ENCODE measurements at places on chromosomes 12 and 14. TPM values are rescaled to one million over a fixed set of nuclear protein-coding genes. Genes with fewer than 3 reads are reported as not detected.

- DNase-seq, result no peak
These were observed 80.9 kb downstream of the SYNE2 start for GRCh38 chr14:63933711-63934110.

- no peak for DNase-seq
These were observed 6.7 kb downstream of the EIF4B start for GRCh38 chr12:53012928-53013327.

DNA sequence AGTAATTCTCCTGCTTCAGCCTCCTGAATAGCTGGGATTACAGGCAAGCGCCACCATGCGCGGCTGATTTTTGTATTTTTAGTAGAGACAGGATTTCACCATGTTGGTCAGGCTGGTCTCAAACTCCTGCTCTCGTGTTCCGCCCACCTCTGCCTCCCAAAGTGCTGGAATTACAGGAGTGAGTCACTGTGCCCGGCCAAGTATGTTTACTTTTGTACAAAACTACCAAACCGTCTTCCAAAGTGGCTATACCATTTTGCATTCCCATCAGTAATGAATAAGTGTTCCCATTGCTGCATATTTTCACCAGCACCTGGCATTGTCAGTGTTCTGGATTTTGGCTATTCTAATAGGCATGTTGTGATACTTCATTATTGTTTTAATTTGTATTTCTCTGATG lies 8.4 kb upstream of the KRT6A start:
- no peak for DNase-seq

- no peak for DNase-seq
These were observed 18.5 kb upstream of the DHRS7 start for GRCh38 chr14:60183741-60184140.

DNA sequence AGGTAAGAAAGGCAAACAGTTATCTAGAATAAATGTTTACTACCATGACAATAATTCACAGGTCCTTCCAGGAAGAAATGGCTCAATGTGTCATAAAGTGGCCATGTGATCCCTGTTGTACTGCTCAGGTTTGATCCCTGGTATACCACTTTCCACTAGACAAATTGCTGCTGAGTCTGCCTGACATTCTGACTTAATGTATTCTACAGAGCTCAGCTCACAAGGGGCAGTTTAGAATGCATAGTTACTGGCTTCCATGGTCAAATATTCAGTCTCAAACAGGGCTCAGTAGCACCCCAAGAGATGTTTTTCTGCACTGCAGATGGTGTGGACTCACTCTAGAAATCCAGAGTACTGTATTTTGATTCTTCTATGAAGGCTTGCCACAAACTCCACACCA lies 21.8 kb downstream of the TSHR start:
- no peak for DNase-seq

DNA sequence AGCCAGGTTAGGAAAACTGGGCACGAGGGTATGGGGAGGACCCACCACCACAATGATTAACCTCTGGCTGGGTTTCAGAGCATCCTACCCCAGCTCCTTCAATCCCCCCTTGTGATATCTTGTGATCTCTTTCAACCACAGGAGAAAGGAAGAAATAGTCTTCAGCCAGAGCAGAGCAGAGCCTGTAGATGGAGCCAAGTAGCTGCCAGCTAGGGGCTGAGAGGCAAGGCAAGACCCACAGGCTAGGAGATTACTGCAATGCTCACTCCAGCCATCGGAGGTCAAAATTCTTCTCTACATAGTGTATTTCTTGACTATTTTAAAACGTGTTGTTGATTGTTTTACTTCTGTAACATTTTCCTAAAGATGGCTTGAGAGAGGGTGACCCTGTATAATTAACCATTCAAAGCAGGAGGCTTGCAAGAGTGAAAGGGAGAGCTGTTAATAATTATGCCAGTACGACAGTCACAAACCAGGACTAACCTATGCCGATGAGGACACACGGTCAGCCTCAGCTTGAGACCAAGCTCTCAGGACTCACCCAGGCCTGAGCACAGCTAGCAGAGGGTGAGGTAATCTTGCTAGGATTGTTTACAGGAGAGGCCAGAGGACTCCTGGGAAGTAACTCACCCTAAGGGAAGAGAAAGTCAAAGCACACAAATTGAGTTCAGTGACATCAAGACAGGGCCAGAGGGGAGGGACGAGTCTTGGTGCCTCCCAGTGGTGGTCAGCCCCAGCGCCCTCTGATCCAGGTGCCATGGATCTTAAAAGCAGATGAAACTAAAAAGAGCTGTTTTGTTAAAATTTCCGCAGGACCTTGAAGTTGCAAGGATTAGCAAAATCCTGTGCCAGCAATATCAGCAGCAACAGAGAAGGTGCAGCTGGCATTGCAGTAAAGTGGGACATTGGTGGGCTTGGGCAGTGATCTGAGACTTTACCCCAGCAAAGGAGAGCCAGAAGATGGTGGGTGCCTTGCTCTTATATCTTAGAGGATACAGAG lies 29.8 kb upstream of the CDKN3 start:
- DNase-seq, result peak; percentile 32

DNA sequence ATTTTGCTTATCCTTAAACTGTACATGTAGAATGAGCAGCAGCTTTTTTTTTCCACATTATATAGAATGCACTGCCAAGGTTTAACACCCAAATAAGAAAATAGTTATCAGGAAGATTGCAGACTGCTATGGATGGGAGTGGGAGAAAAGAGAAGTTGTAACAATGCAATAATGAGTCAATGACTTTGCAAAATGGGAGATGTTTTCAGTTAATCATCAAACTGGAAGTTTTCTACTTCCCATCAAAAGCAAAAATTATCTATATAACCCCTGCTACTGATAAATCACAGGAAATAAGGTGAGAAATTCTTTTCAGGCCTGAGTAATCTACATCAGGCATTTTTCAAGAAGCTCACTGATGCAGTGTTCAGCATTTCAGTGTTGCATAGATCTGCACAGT lies 309.1 kb downstream of the GXYLT1 start:
- no peak for DNase-seq

DNA sequence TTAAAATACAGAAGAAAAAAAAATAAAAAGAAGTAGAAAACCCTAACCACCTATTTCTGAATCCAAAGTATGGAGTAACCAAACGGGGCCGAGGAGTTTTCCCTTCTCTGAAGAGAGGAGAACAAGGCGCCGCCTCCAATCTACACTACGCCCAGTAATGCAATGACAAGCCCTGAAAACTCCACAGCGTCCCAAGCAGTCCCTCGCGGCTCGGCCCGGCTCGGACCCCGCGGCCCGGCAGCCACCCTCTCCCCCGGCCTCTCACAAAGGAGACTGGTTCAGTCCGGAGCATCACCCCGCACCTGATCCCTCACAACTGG lies 371 bp downstream of the CHD8 start:
- no peak for DNase-seq

DNA sequence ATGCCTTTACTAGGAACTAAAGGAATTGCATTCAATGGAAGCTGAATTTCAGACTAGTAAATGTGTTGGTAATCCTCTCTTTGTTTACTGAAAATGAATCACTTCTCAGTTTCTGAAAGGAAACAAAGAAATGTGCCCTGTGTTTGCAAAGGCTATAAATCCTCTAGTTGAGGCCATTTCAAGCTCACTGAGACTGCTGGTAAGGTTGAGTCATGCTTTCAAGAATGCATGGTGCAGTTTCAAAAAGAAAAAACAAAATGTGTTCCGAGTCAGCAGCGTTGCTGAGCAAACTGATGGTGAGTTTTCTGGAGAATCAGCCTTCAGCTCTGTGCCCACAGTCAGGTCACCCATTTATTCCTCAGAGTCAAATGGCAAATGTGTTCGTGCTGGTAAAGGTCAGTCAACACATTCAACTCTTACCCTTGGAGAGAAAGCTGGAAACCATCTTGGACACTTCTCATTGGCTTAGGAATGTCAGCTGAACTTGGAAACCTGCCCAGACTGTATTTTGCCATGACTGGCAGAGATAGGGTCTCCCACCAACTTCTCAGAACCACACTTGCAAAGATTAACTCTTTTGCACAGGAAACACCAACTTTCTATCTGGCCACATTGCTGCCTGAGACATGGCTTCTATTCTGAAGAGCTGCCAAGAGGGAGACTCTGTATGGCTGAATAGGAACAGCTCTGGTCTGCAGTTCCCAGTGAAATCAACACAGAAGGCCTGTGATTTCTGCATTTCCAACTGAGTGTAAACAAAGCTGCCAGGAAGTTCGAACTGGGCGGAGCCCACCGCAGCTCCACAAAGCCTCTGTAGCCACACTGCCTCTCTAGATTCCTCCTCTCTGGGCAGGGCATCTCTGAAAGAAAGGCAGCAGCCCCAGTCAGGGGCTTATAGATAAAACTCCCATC lies 484.4 kb downstream of the ATP23 start:
- peak; percentile 82 for DNase-seq

- DNase-seq, result peak; percentile 61
These were observed 290.8 kb downstream of the ERC1 start for GRCh38 chr12:1281683-1282366.

- DNase-seq, result no peak
These were observed 53.8 kb upstream of the GSC start for GRCh38 chr14:94823556-94824341.

DNA sequence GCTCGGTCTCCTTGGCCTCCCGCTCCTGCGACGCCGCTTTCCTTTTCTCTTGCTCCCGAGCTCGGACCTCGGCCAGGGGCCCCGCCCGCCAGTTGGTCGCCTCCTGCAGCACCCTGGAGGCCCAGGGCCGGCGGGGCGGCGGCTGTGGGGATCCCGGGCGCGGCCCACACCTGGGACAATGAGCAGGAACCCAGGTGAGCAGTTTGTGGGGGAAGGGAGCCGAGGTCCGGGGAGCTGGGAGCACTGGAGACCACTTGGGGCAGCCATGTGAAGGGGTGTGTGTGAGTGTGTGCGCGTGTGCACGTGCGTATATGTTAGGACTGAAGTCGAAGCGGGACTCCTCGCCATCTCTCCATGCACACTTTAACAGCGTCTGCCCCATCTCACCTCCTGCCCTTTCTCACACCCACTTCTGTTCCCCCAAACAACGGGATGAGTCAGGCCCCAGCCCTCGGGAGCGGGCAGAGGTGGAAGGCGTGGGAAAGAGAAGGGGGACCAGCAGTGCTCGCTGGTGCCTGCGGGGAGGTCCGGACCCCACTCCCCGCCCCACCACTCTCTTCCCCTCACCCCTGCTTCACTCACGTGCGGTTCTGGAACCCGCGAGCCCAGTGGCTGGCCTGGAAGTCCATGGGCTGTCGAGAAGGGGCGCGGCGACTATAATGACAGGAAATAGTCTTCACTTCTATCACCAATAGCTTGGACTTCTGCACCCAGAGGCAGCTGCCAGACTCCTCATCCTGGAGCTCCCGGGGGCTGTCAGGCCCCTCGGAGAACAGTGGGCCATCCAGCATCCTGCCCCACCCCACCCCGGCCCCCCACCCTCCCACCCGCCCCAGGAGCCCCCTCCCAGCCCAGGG lies 450 bp downstream of the DDN start:
- DNase-seq, result no peak

GRCh38 chr12:53651737-53652136 lies 24.1 kb downstream of the ATP5MC2 start:
- no peak for DNase-seq

DNA sequence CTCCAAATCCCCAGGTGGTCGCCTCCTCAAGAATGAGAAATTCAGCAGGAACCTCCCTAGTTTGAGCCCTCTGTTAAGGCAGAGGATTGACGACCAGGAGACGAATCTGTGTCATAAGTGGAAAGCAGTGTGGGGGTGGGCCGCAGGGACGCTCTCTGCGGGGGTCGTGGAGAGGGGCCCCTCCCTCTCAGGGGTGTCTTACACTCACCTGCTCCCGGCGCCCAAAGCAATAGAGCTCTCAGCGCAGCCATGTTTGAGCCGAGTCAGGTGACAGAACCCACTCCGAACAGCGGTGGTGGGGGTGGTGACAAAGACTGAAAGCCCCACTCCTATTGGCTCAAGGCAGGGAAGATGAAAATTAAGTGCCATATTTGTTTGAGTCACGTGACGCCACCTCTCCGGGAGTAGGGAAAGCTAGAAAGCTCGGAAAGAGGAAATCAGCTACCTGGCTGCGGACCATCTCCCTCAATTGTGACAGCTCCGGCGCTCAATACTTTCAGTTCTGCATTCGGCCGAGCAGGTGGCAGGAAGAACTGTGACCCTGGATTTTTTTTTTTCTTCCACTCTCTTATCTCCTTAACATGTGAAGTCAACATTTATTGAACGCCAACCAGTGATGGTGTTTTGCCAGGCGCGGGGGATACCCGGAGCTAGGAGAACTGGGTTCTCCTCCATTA lies at the start of gene ZFYVE26:
Gene ZFYVE26 (minus strand): TSS at position 265 of the 677 bp plus-strand sequence. CDS start 627 bp downstream, outside the sequence.
- peak; percentile 79 for DNase-seq

GRCh38 chr12:116135209-116135930 lies 142.1 kb downstream of the MED13L start:
- no peak for DNase-seq

The GPR84 gene
- polyA plus RNA-seq, result not detected

The RNASE7 gene
- not detected for polyA plus RNA-seq

The IFI27 gene
- polyA plus RNA-seq, result 1.4 TPM

The SDR9C7 gene
- polyA plus RNA-seq, result not detected

The KRT79 gene
- not detected for polyA plus RNA-seq

The LMO3 gene
- polyA plus RNA-seq, result 2.0 TPM

The KRT5 gene
- polyA plus RNA-seq, result 0.31 TPM

The ADAM21 gene
- 0.26 TPM for polyA plus RNA-seq

The RFLNA gene
- polyA plus RNA-seq, result not detected

Measured in AG04450 (cell line).